Inflammatory macrophage treated with lipopolysaccharide for 1 hour (primary cell): ENCODE measurements at places on chromosomes 3 and 15.

GRCh38 chr3:40557575-40558161 lies 32.9 kb downstream of the ZNF621 start:
- no peak for DNase-seq

DNA sequence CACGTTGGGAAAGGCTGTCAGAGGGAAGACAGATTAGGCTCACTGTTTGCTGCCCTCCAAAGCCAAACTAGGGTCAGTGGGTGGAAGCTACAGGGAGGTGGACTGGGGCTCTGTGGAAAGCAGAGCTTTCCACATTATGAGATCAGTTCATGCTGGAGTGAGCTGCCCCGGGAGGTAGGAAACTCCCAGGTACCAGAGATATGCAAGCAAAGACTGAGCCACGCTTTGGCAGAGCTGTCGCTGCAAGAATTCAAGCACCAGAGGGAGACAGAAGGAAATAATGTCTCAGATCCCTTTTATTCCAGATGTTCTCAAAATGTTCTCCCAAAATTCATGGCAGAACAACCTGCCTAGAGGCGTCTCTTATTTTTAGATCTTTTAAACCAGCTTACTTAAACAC lies 286.6 kb downstream of the WDR72 start:
- DNase-seq, result no peak

GRCh38 chr3:33915796-33916546 lies 117.5 kb downstream of the PDCD6IP start:
- no peak for DNase-seq

DNA sequence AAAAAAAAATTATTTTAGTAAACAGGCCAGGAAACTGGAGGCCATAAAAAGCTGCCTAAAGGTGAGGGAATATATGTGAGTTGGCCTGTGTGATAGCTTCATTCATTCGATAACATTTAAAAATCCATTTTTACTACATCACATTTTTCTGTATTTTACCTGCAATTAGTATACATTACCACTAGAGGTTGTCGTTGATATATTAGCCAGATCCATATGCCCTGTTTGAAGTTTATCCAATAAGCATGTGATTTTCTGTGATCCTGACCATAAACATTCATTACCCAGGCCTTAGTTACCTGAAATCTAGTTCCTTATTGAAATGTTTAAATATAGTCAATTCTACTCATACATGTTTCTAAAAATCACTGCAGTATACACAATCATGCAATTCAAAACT lies 71.4 kb downstream of the ARNT2 start:
- DNase-seq, result no peak

DNA sequence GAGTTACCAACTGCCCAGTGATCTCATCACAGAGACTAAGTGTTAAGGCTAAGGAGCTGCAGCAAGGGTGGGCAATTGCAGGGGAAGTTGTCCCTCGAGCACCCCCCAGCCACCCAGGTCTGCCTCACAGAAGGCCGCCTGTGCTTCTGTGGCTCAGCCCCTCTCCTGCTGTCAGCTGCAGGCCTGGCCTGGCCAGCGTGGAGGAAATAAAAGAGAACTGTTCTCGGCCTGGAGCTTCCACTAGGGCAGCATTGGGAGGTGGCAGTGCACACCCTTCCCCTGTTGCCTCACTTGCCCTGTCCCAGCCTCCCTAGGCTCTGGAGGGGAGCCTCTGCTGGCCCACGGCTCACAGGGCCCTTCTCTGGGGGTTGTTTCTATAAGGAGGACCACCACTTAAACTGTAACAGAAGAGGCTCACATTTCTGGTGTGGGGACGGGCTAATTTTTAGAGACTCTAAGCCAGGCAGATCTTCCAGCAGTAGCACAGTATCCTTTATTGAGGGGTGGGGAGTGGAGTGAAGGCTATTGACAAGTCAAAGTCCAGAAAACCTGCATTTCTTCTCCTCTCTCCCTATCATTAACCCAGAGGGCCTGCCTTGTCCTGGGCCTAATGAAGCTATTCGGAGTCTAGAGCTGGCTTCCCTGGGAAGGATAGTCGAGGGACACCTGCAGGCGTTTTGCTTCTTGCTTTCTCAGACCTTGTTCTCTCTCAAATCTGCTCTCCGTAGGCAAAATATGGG lies 75.6 kb upstream of the ADPGK start:
- no peak for DNase-seq

DNA sequence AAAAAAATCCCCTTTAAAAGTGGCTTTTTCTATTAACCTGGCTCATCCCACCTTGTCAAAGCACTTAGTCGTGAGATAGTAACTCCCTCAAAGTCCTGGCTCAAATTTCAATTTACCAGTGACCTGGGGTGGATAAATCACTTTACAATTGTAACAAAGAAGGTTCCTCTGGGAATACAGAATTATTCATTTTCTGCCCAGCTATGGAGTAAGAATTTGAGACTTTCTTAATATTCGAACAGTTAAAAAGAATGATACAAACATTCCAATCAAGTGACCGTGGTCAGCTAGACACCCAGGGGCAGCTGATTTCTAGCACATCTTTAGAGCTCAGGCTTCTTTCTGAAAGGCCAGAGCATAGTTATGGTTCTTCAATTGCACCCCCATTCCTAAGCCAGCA lies 291.0 kb upstream of the TGFBR2 start:
- DNase-seq, result no peak

- no peak for DNase-seq
These were observed 980.4 kb downstream of the NAALADL2 start for GRCh38 chr3:175839366-175840005.
